ENCODE measurements at places on chromosomes 5 and 9.

- no peak for DNase-seq
Observed at GRCh38 chr9:136474974-136475865, 7.6 kb downstream of the SEC16A start.

DNA sequence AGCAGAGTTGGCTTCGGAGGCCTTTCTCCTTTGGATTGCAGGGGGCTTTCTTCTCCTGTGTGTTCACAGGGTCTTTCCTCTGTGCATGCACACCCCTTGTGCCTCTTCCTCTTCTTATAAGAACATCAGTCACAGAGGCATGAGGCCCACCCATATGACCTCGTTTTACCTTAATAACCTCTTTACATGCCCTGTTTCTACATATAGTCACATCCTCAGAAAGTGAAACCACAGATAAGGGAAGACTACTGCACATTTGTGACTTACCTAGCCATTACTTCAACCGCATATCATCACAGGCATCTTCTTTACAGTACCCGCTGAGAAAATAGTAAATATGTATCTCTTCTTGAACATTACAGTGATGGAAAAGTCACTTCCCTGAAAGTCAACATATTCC, 204.9 kb upstream of the TARS1 start:
- no peak for DNase-seq

DNA sequence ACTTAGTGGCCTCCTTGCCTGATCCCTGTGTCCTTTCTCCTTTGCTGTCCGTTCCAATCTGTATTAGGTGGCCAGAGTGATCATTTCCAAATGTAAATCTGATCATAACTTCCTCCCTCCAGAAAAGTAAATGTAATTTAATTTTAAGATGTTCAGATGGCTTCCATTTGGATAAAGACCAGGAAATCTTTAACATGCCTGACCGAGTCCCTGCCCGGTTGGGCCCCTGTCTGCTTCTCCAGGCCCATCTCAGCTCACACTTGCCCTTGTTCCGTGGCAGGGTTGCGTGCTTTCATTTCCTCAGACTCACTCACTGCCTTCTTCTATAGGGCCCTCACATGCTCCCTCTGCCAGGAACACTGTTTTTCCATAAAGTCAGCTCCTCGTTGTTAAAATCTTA, 7.6 kb downstream of the MAP3K1 start:
- no peak for DNase-seq

GRCh38 chr5:144487761-144488160, 317.1 kb downstream of the KCTD16 start:
- DNase-seq, result no peak

GRCh38 chr9:95820074-95820473, 55.4 kb upstream of the ERCC6L2 start:
- DNase-seq, result no peak

GRCh38 chr5:64939772-64940510, 171.2 kb downstream of the CWC27 start:
- DNase-seq, result peak; percentile 31

DNA sequence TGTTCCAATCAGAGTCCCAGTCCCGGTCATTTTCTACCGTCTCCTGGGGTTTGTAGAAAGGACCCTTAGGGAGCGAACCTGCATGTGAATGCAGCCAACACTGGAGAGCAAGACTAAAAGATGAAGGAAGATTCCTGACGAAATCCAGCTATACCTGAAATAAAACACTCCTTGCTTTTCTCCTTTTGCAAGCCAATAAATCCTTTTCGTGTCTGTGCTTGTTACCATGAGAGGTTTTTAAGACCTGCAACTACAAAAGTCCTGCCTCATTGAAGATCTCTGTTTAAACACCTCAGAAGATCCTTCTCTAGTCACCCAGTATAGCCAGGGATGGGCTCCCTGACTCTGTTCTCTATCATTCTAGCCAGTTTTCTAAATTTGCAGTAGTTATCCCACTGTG, 10.0 kb upstream of the SLC34A1 start:
- DNase-seq, result no peak

GRCh38 chr9:130173666-130173983, 1.4 kb downstream of the NCS1 start:
- peak; percentile 67 for DNase-seq

DNA sequence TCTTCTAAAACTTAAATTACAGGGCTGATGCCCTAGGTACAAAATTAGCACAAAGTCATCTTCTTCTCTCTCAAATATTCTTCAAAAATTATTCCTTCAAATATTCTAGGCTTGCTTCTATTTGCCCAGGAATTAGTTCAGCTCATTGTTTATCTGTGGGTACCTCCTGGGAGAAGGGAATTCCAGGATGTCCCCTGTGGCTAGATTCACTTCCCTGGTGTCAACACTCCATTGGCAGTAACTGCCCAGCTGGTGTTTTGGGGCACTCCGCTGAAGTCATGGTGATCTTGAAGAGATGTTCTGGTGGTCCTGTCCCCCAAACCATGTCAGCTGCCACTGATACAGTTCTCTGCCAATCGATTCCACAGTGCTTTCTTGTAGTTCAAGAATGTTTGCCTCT, 26.2 kb upstream of the TGFBR1 start:
- no peak for DNase-seq

DNA sequence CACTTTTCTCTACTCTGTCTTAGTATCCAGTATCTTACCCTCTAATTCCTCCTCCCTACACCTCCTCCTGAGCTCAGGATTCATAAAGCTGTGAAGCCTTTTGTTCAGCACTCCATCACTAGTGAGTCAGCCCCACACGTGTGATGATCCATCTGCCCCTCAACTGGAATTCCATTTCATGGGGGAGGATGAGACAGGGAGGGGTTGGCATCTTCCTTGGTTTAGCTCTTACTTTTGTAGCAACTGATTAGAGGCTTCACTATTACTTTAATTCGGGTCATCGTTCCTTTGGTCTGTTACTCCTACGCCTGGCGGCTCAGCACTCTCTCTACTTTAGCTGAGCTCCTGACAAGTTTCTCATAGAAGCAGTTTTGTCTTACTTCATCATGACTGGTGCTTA, 11.8 kb downstream of the BTNL8 start:
- no peak for DNase-seq

DNA sequence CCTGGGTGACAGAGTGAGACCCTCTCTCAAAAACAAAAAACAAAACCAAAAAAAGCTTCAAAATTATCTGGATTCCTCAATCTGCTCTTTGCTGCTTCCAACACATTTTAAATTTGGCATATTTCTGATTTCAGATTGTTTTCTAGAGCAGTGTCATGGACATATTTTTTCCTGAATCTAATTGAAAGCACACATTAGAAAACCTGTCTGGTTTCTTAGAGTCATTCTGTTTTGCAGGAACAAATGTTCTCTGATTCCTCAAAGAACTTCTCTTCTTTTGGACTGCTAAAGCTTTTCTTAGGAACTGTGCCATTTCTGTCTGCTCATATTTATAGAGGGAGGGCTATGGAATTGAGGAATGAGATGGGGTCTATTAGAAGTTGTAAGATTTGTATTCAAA, 81.6 kb downstream of the RAI14 start:
- DNase-seq, result no peak

DNA sequence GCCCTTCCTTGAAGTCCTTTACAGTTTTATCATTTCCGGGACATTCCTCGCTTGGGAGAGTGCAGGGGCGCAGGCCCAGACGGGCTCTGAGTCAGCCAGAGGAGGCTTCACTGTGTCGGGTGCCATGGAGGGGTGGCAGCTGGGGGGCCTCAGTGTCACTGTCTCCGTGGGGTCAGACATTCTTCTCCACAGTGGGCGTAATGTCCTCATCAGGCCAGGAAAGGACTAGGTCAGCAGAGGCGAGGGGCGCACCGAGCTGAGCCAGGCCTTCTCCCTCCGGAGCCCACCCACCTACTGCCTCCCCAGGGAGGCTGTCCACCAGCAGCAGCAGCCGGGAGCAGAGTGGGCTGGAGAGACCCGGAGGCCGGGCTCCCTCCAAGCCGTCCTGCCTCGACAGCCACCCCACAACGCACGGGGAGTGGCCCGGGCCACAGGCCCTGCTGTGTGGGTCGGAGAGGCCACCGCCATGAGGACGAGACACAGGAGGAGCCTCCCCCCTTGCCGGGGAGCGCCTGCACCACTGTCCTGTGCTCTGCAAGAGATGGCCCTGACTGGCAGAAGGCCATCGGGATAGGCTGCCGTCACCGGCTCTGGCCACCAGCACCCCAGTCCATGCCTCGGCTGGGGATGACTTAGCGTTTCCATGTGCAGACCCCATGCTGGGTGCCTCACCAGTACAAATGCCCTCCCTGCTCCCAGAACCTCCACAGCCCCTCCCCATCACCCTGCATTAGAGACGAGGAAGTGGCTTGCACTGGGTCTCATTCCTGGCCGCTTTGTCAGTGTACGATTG, 26.5 kb downstream of the SARDH start:
- DNase-seq, result no peak

DNA sequence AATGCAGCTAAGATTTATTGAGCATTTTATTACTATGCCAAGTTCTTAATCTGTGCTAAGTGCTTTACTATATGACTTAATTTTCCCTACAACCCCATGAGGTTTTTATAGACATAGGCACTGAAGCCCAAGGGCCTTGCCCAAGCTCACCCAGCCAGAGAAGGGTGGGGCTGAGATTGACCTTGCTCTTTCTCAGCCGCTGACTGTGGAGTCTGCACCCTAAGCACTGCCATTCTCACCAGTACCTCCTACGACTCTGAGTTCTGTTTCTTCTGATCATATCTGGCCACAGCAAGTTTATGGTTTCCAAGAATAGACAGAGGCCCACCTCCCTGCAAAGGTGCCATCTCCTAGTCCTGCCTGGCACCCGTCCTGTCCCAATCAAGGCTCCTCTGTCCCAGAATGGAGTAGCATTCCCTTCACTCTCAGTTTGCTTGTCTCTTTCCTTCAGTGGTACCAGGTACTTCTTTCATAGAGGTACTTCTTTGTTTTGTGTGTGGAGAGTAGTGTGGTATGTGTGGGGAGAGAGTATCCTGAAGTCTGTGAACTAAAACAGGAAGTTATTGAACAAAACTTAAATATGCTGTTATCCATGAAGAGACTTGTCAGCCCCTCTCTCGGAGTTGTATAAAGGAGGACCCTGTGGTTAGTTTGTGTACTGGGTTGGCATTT, 42.6 kb downstream of the CSF1R start:
- no peak for DNase-seq

GRCh38 chr5:66169534-66169933, 25.4 kb downstream of the SREK1 start:
- DNase-seq, result no peak

DNA sequence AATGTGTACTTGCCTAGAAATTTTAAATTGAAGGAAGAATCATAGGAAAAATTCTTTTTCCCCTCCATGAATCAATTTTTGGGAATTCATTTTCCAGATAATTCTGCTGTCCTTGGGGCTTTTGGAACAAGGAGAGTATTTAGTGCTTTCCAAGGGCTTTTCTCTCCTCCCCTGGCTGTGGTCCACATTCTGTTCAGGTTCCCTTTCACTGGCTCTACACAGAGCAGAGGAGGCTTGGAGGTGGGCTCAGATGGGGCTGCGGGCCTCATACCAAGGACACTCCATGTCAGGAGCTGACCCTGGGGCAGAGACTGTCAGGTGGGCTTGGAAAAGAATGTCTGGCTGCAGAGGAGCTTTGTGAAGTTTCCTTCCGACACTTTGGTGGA, 128.1 kb downstream of the GADD45G start:
- DNase-seq, result no peak

DNA sequence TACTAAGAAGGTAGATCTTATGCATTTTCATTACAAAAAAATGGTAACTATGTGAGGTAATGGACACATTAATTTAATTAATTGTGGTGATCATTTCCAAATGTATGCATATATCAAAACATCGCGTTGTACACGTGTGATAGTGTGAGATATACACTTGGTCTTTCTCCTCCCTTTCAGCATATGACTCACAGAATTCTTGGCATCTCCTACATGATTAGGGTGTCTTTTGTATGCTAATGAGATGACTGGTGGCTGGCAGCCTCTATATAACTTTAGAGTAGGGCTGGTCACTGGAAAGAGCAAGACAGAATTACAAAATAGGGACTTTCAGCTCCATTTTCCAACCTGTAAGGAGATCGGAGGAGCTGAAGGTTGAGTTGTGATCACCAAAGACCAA, 1167.6 kb downstream of the CDH12 start:
- no peak for DNase-seq

- DNase-seq, result no peak
Observed at GRCh38 chr5:4639946-4640345, 500.2 kb upstream of the ADAMTS16 start.

DNA sequence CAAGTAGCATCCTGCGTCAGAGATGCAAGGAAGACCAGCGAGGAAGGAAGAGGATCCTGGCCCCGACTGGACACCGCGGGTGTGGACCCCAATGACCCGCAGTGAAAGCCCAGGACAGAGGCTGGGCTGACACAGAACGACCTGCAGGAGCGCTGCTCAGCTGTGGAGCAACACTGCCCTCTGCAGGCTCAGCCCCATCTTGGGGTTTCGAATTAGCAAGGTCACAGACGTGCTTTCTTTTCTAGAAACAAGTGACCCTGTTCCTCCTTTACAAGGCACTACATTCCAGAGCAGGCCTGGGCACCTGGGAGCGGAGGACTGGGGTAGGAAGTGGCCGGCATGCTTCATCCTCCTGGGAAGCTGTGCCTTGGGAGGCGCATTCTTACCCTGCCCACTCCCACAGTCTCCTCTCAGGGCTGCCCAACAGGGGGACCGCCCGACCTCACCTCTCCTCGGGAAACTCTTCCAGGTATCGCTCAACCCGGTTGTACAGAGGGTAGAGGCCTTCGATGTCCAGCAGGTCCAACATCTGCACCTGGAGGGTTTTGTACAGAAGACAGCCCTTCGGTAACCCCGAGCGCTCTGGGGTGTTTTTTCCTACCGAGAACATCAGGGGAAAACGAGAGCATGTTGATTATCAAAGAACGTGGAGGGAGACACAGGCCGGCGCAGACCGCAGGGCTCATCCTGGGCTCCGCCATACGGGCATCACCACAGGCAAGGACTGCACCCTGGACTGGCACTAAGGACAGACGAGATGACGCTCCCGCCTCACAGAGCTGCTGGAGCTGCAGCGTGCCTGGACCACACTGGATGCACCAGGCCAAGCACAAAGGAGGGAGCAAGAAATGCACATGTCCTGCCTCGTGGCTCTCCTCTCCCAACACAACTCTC, 35.0 kb downstream of the IPPK start:
- peak; percentile 90 for DNase-seq

DNA sequence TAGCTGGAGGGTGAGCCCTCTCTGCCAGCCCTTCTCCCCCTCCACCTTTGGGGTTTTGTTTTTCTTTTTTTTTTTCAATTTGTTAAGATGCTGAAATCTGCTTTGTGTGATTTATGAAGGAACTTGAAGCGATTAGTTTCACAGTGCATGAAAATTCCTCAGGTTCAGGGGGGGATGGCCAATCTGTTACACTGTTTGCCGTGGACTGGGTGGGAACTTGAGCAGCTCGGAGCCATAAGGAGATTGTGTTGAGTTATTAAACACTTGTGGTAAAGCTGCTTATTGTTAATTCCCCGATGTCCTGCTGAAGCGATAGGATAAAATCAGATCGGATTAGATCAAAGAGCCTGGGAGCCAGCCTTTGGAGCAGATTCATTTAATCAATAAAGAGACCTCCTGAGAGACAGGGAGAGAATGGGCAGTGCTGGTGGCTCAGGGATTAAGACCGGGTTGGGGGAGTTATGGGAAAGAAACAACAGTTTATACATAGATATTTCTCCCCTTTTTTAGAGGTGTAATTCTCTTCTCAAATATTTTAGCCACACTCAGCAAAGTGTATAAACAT, 105.8 kb upstream of the SPATA31D4 start:
- no peak for DNase-seq

- no peak for DNase-seq
Observed at GRCh38 chr9:16680975-16681651, 189.4 kb downstream of the BNC2 start.

- no peak for DNase-seq
Observed at GRCh38 chr5:177085985-177086653, 596 bp upstream of the FGFR4 start.

- no peak for DNase-seq
Observed at GRCh38 chr5:154384480-154385235, 61.1 kb upstream of the SAP30L start.
